ENCODE measurements at places on chromosomes 3 and 15.

DNA sequence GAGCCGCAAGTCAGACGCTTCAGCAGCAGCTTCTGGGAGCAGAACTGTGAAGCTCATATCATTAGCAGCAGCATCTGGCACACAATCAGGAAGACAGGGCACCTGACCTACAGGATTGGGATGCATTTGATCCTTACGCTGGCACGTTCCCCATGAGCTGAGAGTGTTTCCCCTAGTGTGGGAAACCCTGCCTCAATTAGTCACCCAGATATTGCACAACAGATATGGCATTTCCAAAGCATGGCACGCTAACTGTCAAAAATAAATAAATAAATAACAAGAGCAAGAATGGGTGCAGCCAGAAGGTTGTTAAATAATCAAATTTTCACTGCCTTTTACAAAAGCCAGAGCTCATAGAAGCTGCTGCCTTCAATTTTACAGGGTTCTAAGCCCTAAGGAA, 189.6 kb upstream of the THBS1 start:
- DNase-seq = no peak

DNA sequence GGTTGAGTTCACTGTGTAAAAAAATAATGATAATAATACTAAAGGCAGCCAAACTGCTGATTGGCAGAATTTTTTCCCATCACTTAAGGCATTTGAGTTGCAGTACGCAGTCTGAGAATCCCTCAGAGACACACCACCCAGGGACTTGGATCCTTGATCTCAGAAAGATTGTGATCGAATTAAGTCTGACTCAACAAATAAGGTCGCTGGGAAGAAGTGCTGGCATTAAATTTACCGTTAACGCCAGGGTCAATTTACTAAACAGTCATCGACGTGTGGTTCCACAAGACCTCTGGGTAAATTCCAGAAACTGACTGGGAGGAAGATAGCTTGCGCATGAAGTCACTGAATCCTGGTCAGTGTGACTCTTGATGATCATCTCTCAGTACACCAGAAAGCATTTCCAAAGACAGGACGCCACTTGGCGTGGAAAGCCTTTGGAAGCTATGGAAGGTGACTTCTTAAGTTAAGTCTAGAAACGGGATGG, 48.3 kb upstream of the CGNL1 start:
- DNase-seq = no peak

DNA sequence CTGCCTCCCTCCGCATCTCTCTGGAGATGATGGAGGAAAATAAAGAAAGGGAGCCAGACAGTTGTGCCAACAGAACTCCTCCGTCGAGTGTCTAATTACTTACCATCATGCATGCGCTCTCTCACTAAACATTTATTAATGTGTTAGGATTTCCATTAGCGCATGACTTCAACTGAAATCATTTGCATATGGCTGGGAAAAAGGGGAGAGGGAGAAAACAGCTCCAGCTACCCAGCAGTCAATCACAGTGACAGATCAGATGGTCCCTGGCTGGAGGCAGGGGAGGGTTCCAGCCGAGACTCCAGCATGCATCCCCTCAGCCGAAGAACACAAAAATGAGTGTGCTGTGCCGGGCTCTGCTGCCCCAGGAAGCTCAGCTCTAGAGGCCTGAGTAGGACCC, 6.8 kb upstream of the RHO start:
- DNase-seq = no peak

- peak; percentile 89 for DNase-seq
These were observed at the start of gene GOLIM4 for GRCh38 chr3:168095611-168096209. Gene GOLIM4 (minus strand): TSS chr3:168095924. CDS start chr3:168095285, 639 bp downstream.

DNA sequence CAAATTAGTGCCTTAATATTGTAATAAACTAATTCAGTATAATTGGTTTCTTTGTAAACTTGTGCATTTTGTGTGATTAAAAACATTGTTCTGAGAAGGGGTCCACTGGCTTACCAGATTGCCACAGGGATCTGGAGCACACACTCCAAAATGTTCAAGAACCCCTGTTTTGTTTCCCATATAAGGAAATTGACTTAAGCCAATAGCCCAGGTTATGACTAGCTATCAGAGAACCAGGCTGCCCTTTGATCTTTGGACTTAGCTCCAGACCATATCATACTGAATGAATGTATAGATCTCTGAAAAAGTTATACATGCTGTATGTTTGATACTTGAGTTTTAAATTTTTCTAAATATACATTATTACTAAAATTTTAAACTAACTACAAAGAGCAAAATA, 91.7 kb downstream of the NPTN start:
- no peak for DNase-seq

DNA sequence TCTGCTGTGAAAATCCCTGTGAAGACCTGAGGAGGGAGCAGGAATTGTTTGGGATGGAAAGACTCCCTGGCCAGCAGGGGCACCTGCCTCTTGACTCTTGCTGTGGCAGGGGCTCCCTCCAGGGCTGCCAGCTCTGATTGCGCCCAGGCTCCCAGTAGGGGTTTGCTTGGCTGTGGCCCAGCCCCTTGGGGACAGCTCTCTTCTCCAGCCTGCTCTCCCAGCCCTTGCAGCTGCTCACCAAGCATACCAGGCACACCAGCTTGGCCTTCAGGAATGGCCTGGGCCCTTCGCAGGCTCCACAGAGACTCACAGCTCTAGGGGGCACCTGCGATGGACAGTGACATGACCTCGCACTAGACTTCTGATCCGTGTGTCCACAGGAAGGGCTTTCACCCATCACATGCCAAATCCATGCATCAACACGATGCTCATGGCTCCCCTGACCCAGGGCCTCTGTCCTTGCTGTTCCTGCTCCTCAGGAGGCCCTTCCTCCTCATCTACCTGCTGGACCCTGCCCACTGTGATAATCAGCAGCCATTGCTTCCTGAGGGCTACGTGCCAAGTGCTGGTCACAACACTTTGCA, 61.8 kb downstream of the SCN5A start:
- no peak for DNase-seq

GRCh38 chr3:144995856-144996255, 1024.2 kb downstream of the DIPK2A start:
- no peak for DNase-seq

DNA sequence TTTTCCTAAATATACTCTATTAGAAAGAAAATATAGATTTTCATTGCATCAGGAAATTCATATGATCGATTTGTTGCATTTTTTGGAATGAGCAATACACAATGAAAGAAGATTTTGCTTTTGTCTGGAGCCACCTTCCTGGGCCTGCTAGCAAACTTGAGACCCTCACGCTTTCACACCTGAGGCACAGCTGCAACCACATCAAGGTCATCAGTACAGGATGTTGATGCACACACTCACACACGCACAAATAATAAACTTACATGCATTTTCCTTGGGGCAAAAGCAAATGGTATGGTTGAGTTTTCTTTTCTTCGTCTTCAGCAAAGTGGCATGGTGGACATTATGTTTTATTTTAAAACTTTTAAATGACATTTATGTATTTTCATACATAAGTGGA, 64.8 kb upstream of the SATB1 start:
- DNase-seq = no peak

DNA sequence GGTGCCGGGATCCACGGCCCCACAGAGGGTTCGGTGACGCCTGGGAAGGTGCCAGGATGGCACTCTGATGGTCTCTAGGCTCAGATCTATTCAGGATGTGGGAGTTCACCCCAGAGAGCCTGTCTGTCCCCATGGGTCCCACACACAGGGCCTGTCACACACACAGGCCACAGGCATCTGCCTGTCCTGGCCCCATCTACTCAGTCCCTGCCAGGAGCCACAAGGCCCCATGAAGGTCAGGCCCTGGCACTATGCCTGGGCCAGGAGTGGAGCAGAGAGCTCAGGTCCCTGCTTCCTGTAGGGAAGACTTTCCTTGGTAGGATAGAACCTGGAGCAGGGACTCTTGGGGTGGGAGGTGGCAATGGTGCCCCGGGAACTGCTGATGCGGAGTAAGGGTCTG, 49.0 kb upstream of the FURIN start:
- DNase-seq = no peak

DNA sequence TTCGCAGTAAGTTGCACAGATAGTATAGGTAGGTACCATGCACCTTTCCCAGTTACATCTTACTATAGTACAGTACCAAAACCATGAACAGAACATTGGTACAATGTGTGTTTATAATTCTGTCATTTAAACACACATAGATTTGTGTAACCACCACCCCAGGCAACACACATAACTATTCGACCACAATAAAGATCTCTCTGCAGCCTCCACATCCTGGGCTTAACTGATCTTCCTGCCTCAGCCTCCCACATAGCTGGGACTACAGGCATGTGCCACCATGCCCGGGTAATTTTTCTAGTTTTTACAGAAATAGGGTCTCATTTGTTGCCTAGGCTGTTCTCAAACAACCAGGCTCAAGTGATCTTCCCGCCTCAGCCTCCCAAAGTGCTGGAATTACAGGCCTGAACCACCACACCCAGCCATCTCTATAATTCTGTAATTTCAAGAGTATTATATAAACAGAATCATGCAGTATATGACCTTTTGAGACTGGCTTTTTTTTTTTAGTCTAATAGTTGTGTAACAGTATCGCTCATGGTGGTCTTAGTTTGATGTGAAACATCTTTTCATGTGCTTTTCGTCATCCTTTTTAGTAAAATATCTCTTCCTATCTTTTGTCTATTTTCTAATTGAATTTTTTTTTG, 13.3 kb upstream of the TMF1 start:
- no peak for DNase-seq

DNA sequence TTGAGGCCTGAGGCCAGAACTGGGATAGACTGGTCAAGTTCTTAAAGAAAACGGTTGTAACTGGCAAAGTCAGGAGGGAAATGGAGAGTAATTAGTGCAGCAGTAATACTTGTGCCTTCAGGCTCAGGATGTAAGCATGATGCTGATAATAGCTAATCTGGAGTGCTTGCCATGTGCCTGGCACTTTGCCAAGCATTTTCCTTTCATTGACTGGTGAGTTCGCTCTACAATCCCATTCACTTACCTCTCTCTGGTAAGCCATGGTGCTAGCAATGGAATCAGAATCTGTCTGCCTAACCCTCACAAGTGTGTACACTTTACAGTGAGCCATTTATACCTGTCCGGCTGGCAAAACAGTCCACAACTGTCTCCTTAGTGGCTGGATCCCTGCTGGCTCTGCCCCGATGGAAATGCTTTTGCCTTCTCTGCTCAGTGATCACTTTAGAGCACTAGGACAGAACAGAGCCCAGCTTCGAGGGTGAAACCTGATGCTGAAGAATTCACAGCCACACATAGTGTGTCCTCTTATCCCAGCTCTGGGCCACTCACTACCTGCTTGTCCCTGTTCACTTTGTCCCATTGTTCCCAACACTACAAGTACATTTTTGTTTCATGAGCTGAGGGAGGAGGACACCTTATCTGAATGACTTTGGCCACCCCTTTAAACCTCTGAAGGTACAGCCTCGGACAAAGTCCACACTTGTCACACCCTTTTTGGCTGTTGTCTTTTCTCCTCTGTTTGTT, 10.3 kb downstream of the CHP1 start:
- DNase-seq = peak; percentile 84

GRCh38 chr15:64522226-64522823, 61.9 kb downstream of the ZNF609 start:
- DNase-seq = no peak

- DNase-seq = no peak
These were observed 250.2 kb downstream of the VGLL3 start for GRCh38 chr3:86740751-86741150.

GRCh38 chr3:139448104-139448503, 28.2 kb downstream of the RBP2 start:
- DNase-seq = no peak

- DNase-seq = peak; percentile 67
These were observed 52.4 kb downstream of the SUCNR1 start for GRCh38 chr3:151925876-151926275.

DNA sequence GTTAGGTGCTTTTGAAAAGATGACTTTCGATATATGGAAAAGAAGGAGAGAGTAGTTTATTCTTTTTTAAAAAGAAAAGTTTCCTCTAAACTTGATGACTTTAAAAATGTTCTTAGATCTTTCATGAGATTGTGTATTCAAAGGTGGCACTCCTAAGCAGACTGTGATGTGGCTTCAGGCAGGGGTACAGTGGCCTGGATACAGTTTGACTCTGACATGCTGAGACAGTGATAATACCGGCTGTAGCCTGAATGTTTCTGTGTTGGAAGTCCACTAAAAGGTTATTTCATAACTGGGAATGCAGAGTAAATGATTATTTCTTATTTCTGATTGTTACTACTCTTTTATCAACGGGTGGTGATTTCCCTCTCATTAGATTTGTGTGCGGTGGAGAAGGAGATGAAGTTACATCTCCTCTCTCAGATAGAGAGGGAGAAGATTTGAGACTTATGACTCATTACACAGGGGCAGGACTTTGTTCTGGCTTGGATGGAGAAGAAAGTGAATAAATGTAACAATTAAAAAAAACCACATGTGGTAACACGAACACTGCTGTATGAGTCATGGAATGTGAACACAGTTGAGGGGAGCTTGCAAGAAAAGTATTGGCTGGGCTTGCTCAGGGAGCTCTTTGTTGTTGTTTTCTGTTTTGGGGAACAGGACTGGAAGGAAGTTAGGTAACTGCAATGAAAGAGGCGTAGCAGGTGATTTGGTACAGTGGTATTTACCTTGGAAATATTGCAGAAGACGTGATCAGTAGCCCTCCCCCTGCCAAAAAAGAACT, 21.6 kb downstream of the SPTSSB start:
- DNase-seq = peak; percentile 93

GRCh38 chr3:66236281-66236680, 15.5 kb downstream of the SLC25A26 start:
- no peak for DNase-seq

- DNase-seq = no peak
These were observed 42.9 kb upstream of the ADAMTS9 start for GRCh38 chr3:64730681-64731080.

GRCh38 chr3:187932530-187932929, 187.3 kb upstream of the BCL6 start:
- no peak for DNase-seq

DNA sequence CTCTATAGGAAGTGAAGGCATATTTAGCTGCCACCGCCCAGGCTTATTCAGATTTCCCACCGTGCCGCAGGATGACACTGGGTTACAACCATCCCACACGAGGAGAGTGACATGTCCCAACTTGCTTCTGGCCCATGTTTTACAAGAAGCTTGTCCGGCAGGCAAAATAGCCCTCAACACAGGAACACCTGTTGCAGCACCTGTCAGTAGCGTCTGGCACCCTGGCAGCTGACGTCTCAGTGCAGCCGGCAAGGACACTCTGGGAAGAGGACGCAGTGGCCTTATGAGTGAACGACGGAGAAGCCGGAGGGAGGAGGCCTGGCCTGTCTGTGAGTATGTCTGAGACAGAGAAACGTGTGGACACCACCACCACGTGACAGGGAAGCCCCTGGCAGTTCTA, 32.1 kb downstream of the FAM174B start:
- no peak for DNase-seq

GRCh38 chr15:78440375-78441373, 2.7 kb downstream of the IREB2 start:
- DNase-seq = no peak

GRCh38 chr3:17151598-17152373, 267.0 kb downstream of the PLCL2 start:
- no peak for DNase-seq

- no peak for DNase-seq
These were observed 18.8 kb downstream of the AMOTL2 start for GRCh38 chr3:134355416-134355815.

GRCh38 chr3:56754741-56755417, 46.9 kb downstream of the ARHGEF3 start:
- no peak for DNase-seq
